NCI-H510A treated with DMSO at 0.1 percent for 48 hours (cell line): ENCODE measurements at places on chromosomes 5 and 9.

GRCh38 chr5:111743512-111743911 lies 13.5 kb downstream of the NREP start:
- no peak for DNase-seq

DNA sequence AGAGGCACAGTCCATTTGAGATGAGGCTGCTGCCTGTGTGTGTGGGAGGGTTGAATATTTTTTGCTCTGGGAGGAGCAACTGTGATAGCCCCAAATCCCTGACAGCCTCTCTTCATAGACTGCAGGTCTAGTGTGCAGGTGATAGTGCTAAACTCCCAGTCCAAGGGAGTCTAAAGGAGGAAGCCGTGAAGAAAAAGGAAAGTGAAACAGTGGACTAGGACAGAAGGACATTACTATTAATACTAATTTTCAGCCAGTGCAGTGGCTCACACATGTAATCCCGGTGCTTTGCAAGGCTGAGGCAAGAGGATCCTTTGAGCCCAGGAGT lies 295.0 kb downstream of the PDE4D start:
- no peak for DNase-seq

DNA sequence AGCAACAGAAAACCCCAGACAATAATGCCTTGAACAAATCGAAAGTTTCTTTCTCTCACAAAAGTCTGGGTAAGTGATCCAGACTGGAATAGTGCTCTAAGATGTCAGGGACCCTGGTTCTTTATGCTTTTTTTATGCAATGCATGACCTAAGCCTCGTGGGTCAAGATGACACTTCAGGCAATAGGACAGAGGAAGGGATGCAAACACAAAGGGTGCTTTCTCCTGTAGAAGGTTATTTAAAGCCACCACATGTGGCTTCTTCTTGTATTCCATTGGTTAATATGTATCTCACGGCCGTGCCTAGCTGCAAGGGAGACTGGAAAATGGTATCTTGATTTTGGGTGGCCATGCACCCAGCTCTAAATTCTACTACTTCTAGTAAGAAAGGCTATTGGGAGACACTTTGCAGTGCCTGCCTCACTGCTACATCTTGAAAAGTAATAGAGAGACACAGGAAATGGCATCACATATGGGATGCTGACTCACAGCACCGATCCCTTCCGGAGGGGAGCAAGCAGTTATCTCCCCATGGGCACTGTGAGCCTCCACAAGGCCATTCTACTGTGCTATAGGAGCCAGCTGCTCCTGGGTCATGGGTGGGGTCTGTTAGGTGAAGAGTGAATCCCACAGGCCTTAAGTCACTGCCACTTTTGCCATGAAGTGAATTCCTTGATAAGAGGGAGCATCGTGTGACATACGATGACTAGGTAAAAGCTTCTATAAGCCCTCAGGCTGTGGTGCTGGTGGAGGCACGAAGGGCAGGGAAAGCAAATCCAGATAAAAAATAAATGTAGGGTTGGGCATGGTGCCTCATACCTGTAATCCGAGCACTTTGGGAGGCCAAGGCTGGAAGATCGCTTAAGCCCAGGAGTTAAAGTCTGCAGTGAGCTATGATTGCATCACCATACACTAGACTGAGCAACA lies 32.5 kb upstream of the RAB14 start:
- DNase-seq = peak; percentile 17

GRCh38 chr5:56686337-56687195 lies 128.8 kb upstream of the MAP3K1 start:
- no peak for DNase-seq

DNA sequence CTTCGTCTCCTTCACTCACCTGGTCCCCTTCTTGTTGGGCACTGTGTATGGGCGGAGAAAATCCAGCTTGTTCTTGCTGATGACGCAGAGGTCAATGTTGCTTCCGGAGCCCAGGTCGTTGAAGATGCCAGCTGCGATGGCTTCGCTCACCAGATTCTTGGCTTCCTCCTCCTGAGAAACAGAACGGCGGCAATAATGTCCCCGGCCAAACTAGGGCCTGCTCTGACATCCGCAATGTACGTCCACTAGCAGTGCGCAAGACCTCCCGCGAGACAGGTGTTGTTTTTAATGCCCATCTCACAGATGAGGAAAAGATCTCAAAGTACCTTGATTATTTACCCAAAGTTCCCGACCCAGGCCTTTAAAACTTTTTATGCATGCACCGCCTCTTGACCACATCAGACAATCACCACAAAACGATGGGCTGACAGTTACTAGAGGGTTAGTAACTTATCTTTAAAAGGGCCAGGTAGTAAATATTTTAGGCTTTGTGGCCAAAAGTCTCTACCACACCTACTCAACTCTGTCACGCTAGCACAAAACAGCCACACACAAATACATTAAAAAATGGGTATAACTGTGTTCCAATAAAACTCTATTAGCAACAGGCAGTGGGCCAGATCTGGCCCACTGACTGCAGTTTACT lies 58.4 kb downstream of the PSMB7 start:
- DNase-seq = no peak

- DNase-seq = no peak
Measured at GRCh38 chr5:135255461-135256178, 143.4 kb downstream of the MACROH2A1 start.

DNA sequence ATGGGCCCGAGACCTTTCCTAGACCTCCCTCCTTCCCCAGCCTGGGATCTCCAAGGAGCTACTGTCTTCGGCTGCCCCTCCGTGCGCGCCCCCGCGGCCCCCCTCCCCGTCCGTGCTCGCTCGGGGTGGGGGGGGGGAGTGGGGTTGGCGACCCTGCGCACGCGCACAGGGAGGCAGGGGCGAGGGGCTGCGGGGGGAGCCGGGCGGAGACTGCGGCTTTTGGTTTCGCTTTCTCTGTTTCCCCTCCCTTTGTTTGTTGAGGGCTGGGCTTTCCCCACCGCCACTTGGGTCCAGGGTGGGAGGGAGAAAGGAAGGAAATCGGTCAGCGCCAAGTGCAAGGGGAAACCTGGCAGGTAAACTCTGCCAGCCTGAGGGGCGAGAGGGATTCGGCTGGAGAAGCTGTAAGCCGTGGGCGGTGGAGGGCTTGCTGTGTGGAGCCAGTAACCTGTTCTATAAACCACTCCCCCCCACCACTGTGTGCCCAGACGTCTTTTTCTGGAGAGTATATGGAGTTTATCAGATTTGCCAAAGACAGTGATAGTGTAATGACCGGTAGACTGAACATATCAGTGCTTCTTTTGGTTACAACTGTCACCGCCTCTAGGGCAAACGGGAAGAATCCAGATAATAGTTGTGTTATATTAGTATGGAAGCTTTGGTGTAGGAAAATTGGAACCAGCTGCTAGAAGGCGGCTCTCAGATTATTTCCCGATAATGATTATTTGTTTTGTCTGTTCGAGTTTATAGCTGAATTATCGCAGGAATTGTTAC lies 684 bp downstream of the DNAJA1 start:
- peak; percentile 10 for DNase-seq

DNA sequence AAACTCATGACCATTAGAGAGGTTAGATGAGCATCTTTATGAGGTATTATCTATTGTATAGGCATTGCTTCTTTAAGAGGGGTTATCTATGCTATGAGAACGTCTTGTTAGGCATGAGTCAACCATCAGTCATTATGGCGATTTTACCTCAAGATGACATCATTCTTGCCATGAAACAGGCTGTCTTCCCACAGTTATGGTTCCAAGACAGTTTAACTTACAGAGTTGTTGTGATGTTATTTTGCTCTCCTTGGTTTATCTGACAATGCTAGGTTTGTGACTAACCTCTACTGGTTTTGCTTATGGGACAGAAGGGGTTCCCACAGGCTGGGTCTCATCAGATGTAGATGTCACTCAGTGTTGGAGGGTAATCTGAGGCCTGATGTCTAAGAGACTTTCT lies 1864.7 kb upstream of the ACO1 start:
- DNase-seq = no peak

DNA sequence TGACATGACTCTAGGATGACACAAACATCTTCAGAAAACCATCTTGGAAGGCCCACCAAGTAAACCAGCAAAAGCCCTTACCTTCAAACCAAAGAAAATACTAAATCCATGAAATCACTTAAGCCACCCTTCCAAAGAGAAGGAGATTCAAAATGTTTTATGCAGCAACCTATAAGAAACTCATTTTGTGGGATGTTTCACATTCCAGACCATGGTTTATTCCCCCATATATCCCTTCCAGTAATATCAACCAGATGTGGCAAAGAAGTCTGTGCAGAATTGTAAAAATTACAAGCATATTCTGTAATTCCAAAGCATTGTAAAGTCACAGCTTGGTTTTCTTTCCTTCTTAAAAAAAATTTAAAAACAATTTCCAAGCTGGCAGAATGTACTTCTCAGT lies 117.4 kb downstream of the SLIT3 start:
- DNase-seq = no peak

DNA sequence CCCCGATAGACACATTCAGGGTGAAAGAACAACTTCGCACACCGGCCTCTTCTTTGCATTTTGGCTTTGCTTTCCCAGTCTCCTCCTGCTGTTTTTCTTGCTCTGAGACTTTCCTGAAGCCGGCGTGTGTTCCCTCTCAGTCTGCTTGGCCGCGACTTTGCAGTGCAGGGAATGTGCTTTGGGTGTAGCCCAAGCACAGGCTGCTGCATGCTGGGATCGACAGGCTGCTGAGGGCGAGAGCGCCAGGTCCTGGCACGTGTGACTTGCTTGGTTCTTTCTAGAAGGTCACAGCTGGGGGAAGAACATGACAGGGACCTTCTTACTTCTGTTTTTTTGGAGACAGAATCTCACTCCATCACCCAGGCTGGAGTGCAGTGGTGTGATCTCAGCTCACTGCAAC lies 40.6 kb downstream of the TENT4A start:
- DNase-seq = no peak

DNA sequence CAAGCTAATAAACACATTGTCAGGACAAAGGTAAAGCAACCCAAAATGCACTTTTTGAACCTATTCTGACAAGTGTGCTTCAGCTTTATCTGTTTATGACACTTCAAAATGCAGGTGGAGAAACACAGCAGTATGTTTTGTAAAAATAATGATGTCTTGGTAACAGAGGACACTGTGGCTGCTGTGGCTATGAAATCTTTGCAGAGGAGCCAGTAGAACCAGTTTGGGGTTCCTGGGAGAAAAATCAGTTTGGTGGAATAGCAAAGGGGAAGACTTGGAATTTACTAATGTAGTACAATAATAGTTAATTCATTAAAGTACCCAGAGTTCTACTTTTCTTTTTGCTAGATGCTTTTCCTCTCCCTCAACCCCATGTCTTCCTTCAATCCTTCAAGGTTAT lies 40.6 kb downstream of the SIL1 start:
- no peak for DNase-seq

DNA sequence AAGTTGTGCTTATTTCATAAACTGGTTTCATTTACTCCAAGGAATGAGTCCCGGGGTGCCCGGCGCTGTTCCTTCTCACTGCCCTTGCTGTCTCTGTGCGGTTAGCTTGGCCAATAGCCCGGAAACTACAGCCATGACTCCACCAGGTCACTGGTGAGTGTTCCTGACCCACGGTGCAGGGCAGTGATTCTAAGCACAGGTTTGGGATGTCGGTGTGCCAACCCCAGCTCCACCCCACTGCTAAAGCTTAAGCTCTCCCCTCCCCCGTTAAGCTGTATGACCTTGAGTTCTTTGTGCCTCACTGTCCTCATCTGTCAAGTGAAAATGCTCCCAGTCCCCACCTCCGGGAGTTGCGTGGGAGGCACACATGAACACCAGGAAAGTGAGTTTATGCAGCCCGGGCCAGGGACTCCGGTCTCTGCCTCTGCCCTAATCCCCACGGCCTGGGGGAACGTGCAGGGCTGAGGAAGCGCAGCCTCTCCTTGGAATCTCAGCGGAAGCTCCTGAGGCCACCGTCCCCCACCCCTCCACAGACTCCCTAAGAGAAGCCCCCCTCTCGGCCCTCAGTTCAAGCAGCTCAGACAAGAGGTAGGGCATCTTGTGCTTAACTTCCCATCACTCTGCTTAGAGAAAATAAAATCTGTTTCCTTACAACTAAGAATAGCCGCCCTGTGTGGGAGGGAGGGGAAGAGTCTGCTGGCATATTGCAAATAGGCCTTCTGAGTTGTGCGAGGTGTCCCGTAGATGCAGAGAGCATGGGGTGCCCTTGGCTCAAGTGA lies 92.0 kb upstream of the RAI14 start:
- no peak for DNase-seq

DNA sequence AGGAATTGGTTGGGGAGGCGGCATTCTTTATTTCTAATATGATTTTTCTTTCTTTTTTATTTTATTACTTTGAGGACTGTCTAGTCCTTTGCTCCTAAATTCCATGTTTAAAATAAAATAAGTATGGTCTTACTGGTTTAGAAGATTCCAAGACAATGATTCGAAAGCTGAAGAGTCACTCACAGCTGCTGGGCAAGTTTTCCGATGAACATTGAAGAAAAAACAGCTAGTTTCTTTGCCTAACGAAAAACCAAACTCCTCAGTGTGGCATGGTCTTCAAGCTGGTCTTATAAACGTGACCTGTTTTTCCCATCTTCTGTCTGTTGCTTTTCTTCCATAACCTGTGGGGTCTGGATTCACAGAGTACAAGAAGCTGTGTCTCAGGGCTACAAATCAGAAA lies 25.1 kb downstream of the ZNF474 start:
- DNase-seq = no peak

DNA sequence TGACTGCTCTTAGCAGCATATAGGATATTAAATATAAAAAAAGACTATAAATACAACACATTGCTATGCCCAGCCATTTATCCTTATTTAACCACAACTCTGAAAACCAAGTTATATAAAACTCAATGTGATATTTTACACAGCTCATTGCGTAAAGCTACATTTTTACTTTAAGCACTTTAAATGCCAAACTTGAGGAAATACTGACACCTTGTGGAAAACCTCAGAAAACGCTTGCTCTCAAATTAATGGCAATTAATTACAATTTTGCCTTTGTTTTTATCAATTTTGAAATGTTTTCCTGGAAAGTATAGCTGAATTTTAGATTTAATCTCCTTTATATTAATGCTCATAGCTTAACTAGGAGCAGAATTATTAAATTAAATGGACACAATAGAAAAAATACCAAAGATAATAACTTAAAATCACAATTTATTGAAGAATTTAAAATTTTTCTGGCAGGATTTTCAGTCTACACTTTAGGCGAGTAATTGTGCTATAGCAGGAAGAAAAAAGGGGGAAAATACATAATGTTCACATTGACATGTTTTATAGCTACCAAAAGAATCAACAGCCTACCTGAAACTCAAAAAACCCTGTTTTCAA lies 25.2 kb upstream of the PLAC8L1 start:
- DNase-seq = peak; percentile 7

- no peak for DNase-seq
Measured at GRCh38 chr9:137977571-137978261, 100.1 kb downstream of the CACNA1B start.

DNA sequence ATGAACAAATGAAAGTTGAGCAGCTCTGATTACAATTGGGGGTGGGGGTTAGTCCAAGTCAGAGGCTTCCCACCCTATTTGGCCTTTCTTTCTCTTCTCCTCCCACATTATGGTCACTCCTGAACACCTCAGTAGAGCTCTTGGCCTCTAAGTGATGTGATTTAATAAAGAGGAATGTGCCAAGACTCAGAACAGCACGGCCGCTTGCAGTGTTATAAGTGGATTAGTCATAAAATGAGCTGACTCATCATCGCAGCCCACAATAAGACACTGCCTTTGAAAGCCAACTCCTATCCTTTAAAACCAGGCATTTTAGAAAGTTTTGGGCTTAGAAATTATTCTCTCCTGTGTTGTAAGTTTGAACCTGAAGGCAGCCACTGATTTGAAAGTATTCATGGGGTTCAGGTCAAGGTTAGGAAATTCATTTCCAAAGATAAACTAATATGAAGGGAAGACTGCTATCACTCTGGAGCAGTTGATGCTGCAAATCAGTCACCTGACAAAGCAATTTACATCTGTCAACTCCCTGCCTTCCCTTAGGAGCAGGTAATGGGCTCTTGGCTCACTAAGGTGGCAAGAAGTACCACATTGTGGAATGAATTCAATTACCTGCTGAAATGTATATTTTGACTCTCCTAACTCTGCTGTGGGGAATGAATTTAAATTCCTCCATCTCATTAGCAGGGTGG lies 283.6 kb upstream of the NMUR2 start:
- peak; percentile 6 for DNase-seq
